ENCODE measurements at places on chromosomes 3 and 15.

DNA sequence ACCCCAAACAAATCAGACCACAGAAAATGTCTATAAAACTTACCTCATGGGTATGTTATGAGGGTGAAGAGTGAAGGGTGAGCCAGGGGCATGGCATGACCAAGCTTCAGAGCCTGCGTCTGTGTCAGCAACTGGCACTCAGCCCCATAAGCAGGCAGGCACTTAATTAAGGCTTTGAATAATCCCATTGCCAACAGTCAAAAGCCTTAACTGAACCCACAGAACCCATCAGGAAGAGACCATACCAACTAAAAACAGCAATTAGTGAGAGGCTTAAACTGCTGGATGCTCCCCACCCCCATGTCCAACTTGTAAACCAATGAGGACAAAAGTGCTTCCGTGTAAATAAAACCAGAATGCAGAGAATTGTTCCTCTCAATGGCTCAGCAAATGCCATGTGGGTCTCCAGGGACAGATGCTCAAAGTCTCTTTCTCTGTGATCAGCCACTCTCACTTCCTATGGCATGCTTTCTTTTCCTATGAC is 126.0 kb downstream of the MYLK start:
- DNase-seq, result no peak

DNA sequence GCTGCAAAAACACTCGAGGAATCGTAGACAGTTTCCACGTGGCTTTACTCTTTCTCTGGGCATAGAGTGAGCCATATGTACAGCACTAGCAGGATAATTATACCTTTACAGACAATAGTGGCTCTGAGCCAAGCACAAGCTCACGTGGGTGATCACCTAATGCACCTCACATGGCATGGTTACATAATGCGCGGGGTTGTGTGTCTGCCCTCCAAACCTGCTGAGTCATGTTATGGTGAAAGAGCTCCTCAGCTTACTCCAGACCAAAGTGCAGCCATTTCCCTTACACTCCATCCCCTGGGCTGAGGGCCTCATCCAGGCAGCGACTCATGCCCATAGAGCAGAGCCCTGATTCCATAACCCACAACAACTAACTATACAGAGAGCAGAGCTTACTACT is 1458.4 kb upstream of the CADM2 start:
- DNase-seq, result no peak

- DNase-seq, result no peak
These were observed 38.2 kb upstream of the SNRK start for GRCh38 chr3:43248185-43248583.

DNA sequence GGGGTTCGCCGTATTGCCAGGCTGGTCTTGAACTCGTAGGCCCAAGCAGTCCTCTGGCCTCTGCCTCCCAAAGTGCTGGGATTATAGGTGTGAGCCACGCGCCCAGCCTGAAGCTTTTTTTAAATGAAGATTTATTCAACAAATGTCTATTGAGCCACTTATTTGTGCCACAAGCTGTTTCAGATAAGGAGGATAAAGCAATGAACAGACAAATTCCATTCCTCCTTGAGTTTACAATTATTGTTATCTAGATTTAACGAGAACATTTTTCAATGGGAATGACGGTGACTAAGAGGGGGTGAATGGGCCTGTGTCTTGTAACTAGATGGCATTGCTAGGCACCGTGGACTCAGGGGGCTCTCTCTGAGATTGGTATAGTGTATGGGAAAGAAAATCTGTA is 10.2 kb downstream of the PPARG start:
- DNase-seq, result no peak

DNA sequence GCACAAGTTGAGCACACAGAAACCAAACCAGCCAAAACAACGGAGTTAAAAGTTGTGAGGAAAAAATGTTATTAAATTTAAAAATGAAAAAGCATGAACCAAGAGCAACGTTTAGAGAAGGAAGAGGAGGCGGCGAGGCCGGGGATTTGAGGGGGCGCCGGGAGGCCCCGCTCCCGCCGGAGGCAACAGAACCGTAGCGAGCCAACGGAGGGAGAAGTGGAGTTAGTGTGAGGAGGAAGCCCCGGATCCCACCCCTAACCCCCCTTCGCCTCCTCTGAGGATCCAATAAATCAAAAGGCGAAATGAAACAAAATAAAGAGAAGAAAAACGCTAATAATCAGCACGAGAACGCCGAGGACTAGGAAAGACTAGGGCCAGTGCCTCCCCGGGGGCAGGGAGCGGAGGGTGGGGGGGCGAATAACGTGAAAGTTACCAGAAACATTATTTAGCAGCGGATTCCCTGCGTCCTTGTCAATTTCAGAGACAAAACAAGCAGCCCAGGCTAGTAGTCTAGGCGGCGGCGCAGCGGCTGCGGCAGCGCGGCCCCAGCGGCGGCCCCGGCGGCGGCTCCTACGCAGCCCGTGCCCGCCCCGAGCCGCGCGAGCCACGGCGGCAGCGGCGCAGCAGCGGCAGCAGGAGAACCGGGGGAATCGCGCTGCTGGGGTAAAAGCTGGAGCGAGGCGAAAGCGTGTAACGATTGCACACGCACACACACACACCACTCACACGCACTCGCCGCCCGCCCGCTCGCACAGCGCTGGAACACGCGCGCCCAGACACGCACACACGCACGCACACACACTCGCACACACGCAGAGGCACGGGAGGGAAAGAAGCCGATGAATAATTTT is 1.7 kb downstream of the MEIS2 start:
- DNase-seq, result no peak

GRCh38 chr3:170179432-170179831 is 2.1 kb downstream of the PHC3 start:
- DNase-seq, result no peak

DNA sequence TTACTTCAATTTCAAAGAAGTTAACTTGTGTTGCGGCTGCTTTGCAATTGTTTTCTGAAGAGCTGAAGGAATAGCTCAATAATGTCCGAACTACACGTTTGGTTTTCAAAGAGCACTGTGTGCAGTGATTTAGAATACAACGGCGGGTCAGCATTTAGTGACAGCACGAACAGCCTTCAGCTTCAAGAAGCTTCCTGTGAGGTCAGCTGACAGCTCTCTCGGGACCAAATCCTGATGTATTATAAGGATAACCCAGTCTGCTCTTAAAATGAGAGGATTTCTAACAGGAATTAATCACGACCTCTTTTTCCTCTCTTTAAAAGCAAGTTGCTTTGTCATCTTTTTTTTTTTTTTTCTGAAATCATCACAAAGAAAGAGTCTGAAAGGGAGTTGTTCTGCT is 97.9 kb upstream of the UNC13C start:
- DNase-seq, result no peak

GRCh38 chr3:171936191-171936841 is 93.2 kb downstream of the TMEM212 start:
- DNase-seq, result no peak

GRCh38 chr15:91572110-91572509 is 281.4 kb upstream of the SLCO3A1 start:
- no peak for DNase-seq

GRCh38 chr3:52062505-52062904 is 6.1 kb upstream of the DUSP7 start:
- no peak for DNase-seq

DNA sequence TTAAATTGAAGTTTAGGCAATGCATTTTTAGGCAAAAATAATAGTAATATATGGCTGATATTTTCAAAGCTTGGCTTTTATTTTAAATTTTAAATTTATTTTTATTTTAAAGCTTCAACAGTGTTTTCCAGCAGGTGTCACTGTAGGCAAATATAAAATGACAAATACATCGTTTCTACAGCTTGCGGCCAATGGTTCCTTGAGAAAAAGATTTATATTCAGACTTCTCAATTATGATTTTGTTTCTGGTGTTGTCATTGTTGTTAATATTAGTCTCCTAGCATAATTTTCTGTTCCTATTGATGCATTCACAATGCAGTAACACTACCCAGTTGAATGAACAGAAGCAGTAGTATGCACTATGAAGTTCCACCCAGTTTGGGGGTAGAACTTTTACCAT is 220.7 kb upstream of the DNAJC19 start:
- no peak for DNase-seq

GRCh38 chr15:64824929-64825430 is 467 bp downstream of the PIF1 start:
- no peak for DNase-seq

DNA sequence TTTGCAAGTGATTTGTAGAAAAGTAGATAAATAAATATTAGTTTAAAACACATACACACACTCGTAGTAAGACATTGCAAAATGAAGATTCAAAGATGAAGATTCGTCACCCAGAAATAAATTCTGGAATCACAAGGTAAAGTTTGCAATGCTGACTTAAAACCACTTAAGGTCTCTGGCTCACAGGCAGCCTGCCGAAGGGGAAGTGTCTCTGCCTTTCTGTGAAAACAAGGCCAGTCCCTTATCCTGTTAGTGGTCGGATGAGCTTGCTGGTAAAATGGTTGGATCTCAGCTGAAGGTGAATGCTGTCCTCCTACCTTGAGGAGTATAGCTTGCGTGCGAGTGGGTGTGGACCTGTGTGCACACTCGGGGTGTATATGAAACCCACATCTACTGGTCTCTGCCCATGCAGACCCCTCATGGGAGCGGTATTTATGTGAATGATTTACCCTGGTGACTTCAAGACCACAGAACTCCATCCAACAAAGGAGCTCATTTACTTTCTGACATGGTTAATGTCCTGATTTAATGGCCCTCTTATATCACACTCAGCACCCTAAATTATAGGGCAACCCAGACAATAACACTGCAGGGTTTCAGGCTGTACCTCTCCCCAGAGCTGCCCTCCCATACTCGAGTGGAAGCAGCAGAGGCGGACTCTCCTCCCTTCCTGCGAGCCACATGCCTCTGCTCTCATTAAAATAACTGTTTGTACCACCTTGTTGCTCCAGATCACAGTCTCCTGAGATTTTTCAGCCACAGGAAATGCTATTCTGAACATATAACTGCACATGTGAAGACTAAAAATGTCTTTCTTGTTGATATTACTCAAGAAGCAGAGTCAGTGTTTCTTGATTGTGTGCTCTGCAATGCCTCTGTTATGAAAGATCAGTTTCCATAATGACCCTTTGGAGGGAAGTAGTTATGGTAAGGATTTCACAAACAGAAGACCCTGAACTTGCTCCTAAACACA is 45.9 kb upstream of the ALDH1A3 start:
- DNase-seq, result no peak

GRCh38 chr15:27585041-27585640 is 514.0 kb downstream of the OCA2 start:
- no peak for DNase-seq

DNA sequence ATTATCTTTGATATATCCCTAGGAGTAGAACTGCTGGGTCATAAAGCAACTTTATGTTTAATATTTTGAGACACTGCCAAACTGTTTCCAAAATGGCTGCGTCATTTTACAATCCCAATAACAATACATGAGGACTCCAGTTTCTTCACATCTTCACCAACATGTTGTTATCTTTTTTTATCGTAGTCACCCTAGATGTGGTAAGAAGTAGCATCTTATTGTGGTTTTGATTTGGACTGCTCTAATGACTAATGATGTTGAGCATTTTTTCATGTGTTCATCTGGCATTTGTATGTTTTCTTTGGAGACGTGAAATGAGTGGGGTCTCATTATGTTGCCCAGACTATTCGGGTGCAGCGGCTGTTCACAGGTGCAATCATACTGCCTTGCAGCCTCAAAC is 83.8 kb downstream of the MAP4 start:
- DNase-seq, result no peak

- DNase-seq, result no peak
These were observed 12.3 kb downstream of the DPH3 start for GRCh38 chr3:16252243-16252978.

GRCh38 chr15:35991386-35991785 is 445.4 kb upstream of the DPH6 start:
- no peak for DNase-seq

GRCh38 chr3:280681-281080 is 84.1 kb downstream of the CHL1 start:
- no peak for DNase-seq

DNA sequence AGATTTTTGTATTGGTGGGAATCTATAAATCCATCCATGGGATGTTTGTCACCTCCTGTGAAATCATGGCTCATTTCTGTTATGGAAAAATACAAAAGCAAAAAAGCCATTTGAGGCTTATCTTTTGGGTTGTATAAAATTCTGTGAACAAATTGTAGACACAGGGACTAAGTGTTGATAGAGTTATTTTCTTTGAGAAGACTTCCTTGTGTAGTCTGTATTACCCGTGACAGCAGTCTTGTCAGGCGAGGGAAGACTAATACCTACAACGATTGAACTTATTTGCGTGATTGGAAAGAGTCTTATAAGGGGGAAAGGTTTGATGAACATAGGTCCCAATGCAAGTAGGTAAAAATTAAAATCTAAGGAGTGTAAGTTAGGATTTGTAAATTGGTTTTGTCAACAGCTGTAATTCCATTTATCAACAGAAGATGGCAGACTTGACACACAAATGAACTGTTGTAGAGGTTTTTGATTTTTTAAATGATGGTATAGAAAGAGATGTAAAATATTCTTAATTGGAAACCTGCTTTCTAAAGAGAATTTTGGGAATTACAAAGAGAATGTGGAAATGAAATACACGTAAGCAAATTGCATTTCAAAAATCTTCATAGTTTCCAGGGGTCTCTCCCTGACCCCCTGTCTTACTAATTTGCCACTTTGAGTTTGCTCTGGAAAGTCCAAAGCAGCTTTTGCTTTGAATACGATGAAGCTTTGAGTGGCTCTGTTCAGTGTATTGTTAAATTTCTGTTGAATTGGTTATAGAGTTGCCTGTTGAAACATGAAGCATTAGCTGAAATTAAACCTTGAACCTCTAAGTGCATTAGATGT is 33.2 kb downstream of the SLC25A26 start:
- DNase-seq, result no peak

GRCh38 chr3:43236008-43236407 is 50.3 kb upstream of the SNRK start:
- DNase-seq, result no peak

DNA sequence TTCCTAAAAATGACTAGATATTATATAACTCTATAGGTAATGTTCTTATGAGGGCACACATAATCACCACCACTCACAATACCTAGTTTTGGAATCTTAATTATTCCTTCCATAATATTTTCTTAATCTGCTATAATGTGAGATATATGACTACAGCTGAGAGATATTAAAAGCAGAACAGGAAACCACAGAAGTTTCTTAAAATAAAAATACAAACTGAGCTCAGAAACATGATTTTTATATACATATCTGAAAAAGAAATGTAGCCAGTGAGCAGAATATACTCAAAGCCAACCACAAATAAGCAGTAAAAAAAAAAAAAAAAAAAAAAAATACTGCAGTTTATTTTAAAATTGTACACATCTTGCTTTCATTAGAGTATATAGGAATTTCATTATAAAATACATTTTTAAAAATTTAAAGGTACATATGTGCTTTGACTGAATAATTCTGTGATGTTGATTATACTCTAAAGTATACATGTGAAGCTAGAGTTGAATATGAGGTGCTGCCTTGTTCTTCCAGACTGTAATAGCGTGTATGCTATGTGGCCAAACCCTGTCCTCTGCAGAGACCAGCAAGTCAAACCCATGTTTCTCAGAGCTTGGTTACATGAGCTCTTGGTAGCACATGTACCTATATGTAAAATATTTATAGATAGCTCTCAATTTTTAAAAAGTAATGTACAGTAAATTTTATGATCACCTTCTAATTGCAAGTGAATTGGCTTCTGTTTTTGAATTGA is 175.0 kb downstream of the UBE2E2 start:
- no peak for DNase-seq

GRCh38 chr15:51912528-51912927 is 59.0 kb downstream of the LEO1 start:
- DNase-seq, result no peak

Data from stimulated activated CD4-positive, alpha-beta T cell treated with anti-CD3 and anti-CD28 coated beads, Interleukin-12 subunit alpha, Interleukin-12 subunit beta, amount 100 ng/mL, for 24 hours (primary cell).